Lower leg skin (tissue), 4 donors: ENCODE measurements at places on chromosomes 13 and 19.
A peak's percentile ranks its signal among the peaks of the same experiment; 100 is the strongest.

- no peak for DNase-seq
These were observed 480.4 kb upstream of the SGCG start for GRCh38 chr13:22700246-22700887.

GRCh38 chr13:32472194-32472621 lies 44.3 kb upstream of the N4BP2L1 start:
- no peak for DNase-seq

DNA sequence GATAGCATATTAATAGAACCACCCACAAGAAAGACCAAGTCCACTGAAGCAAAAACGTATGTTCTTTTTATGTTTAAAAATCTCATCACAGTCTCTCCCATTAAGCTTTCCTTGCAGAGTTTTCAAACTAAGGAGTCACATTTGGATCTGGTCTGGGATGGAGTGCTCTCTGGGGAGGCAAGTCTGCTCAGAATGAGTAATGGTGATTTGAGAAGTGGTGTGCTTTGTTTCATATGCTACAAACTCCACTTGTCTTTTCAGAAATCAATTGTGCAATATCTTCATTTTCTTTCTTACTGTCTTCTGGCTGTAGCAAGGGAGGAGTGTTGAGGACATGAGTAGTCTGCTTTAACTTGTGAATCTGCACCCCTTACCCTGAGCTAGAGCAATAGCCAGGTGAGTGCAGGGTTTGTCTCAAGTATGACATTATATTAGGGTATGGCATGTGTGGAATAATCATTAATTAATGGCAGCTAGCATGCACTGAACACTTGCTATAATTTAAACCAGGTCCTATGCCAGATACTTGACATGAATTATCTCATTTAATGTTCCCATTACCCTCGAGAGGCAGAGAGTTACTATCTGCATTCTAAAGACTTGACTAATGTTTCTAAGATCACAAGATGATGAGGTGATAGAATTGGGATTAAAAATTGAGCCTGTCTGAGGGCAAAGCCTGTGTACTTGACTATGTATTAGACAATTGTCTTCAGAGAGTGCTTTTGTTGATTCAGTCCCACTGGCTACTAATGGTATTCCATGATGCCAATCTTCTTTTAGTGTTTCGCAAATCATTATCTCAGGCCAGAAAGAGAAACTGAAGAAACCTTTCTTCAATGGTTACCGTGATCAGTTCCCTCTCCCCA lies 171.8 kb downstream of the GPC6 start:
- DNase-seq = no peak

- peak; percentile 99 for DNase-seq
These were observed at the start of gene ZNF77 for GRCh38 chr19:2944775-2945574. TSS of gene ZNF77 (minus strand) at chr19:2944971. CDS start at chr19:2944840, 131 bp downstream.

- no peak for DNase-seq
These were observed 486 bp downstream of the ZNF808 start for GRCh38 chr19:52527956-52528351.

- no peak for DNase-seq
These were observed 197.7 kb downstream of the SLITRK6 start for GRCh38 chr13:85601526-85601925.

- no peak for DNase-seq
These were observed 321.3 kb downstream of the FOXO1 start for GRCh38 chr13:40345149-40345514.

DNA sequence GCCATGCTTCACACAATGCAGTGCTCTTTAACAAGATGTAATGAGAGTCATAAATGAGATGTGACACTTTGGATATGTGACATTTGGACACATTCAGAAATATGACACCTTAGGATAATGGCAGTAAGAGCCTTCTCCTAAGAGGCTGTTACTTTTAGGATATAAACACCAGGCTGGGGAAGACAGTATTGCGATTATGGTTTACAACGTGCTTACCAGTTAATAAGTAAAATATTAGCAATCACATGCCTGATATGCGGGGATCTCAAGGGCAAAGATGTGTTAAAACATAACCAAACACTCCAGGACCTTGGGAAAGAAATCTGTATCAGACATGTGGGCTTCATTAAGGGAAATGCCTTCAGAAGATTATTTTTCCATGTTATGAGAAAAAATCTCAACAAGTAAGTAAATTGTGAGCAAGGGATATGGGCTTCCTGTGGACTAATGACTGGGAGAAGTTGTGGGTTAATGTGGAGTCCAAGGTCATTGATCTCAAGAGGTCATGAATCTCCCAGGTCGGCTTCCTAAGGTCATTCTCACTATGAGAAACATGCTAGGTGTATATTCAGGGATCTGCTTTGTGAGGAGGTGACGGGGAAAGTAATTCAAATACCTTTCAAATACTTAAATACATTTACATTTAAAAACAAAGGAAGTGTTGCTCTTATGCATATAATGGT lies 105.3 kb downstream of the STARD13 start:
- DNase-seq = no peak

DNA sequence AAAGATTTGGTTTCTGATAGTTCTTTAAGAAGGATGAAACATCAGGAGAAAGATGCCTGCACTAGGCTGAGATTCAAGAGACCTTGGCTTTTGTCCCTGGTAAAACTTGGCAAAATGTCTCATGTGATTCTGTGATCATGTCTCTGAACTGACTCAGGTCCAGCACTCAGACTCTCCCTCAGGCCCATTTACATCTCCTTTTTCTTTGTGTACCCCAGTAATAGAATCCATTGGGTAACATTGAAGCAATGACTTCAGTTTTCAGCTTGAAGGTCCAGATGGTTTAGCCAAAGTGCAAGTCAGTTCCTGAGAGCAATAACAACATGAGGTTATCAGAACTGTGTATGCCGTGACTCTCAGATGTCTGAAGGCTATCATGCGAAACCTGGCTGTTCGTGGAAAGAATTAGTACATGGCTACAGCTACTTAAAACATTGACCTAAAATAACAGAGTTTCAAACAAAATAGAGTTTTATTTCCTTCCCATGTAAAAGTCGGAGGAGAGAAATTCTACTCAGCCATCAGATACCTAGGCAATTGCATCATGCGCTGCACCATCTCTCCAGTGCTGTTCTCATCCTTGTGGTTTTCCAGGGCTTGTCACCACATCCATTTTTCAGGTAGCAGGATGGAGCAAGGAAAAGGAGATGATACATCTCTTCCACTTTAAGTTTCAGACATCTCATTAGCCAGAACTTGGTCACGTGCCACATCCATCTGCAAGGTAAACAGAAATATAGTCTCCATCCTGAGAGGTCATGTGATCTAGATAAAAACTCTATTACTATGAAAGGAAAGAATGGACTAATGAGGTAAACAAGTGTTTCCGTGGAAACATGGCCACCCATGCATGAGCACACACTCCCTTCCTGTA lies 117.3 kb downstream of the POSTN start:
- DNase-seq = no peak

GRCh38 chr13:45048890-45049407 lies 59.6 kb downstream of the GPALPP1 start:
- no peak for DNase-seq

DNA sequence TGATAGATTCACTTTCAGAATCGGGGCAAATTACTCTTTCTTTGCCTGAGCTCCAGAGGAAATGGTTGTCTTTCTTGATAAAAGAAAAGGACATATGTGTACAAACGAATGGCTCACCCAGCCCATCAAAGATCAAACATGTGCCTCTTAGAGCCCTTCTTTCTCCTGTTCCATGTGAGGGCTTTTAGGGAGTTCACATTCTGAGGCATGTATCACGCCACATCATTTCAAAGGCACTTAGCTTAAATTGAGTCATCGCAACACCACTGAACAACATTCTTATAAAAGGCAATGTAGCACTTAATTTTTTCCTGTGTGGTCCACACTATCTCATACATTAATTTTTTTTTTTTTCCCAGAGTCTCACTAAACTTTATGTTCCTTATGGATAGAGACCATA lies 521.0 kb downstream of the SUCLA2 start:
- no peak for DNase-seq

- DNase-seq = no peak
These were observed 292.6 kb downstream of the TDRD3 start for GRCh38 chr13:60689571-60689970.

DNA sequence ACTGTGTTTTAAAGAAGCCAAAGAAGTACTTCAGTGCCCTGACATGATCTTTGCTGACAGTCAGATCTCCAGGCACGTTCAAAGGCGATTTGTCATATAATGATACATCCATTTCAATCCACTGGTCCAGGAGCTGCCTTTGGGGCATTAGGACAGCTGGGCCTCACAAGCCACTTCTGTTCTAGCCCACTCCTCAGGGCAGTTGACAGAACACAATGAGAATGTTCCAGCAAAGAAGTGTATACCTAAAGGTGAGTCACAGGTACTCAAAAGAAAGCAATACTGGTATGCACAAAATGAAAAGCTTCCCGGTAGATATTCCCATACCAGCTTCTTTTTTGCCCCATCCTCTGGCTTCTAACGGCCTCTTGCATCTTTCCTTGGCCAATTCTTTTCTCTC lies 12.5 kb upstream of the MAP3K10 start:
- no peak for DNase-seq

- no peak for DNase-seq
These were observed 560.4 kb downstream of the GPC6 start for GRCh38 chr13:93786846-93787489.

DNA sequence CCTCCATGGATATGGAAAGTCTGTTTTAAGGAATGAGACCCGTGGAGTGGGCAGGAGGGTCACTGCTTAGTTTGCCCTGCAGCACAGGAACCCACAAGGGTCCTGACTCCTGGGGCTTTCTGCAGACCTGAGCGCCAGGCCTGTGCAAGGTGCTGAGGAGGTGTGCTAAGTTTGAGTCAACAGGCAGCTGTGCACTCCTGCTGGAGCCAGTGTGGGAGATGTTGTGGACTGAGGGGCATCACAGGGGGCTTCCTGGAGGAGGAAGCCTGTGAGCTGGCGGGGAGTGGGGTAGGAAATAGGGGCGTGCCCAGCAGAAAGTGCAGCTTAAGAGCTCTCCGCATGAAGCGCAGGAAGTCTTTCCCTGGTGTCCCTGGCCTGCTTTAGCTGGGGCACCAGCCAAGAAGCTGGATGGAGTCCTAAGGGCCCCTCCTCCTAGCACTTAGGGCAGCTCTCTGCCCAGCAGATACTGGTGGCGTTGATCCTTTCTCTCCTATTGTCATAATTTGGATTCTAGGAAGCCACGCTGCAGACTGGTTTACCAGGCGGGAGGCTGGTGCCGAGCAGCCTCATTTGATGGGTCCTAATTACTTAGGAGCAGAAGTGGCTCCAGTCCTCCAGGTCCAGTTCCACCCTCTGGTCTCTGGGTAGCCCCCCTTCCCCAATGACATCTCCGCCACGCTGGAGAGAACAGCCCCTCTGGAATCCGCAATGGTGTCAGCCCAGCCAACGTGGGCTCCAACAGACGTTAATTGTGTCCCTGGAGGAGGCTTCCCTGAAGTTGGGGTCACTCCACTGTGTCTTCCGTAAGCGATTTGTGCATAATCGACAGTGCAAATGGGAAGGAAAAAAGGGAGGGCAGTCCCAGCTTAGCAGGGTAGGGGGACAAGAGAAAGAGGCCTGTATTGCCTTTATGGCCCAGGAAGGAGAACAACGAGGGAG lies 309.2 kb downstream of the ZNF536 start:
- no peak for DNase-seq

DNA sequence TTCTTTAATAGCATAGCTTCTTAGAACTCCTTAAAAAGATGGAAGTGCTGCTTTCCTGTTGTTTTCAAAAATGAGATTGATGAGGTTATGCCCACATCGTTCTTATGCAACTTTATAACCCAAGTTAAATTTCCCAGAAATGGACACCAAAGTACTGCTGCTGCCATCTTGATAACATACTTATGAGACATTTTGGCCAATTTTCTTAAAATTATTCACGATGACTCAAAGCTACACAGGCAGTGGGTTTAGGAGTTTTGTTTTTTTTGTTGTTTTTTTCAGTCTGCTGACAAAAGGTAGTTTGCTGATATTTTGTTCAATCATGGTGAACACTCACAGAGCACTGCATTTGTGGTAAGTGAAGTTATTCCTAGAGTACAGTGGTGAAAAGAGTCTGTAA lies 54.9 kb upstream of the RFC3 start:
- no peak for DNase-seq

DNA sequence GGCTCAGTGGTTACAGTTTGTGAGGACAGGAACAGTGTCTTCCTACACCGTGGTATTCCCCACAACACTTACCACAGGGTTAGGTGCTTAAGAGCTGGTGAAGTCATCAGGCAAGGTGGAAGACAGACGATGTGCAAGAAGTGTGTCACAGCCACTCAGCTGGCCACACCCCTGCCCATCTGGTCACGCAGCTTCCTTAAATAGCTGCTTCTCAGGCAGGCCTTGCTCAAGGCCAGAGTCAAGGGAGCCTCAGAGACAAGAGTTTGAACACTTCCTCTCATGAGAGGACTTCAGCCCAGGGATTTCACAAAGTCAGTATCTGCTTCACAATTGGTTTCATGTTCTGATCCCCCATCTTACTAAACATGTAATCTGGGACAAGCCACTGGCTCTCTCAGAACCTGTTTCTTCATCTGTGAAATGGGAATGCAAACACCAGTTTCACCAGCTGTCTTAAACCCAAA lies 80.3 kb upstream of the FRY start:
- peak; percentile 63 for DNase-seq

DNA sequence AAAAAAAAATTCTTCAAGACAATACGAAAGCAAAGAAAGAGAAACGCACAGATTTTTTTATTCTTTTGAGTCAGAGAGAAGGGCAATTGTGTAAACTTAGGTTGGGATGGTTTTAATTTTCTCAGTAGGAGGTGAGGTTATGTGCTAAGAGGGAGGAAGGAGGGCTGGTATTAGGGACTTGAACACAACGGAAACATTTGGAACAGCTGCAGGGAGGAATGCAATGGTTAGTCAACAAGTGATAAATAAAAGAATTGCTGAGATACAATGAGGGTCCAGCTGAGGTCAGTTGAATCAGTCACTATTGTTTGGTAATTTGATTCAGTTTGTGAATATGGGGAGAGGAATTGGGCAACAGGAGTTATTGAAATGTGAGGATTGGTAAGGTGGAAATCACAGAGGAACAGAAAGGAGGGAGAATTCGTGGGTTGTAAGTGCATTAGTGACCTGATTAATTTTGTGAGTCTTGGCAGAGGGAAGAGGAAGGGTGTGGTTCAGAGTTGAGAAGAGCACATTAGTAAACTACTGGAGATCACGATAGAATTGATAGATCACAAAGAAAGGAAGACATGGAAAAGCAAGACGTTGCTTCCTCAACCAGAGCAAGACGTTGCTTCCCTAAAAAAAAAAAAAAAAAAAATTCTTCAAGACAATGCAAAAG lies 499.5 kb upstream of the SPRY2 start:
- peak; percentile 73 for DNase-seq

- DNase-seq = no peak
These were observed 103.6 kb upstream of the MYO16 start for GRCh38 chr13:108525827-108526226.

DNA sequence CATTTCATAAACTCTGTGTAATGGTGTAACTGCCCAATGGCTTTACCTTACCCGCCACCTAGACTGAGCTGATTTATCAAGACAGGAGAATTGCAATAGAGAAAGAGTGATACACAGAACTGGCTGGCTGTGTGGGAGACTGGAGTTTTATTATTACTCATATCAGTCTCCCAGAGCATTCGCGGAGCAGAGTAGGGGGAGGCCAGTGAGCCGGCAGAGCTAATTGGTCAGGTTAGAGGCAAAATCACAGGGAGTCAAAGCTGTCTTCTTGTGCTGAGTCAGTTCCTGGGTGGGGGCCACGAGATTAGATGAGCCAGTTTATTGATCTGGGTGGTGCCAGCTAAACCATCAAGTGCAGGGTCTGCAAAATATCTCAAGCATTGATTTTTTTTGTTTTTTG lies 23.4 kb upstream of the SLITRK1 start:
- DNase-seq = no peak
